T-helper 17 cell (primary cell): ENCODE measurements at places on chromosomes 4 and X.

DNA sequence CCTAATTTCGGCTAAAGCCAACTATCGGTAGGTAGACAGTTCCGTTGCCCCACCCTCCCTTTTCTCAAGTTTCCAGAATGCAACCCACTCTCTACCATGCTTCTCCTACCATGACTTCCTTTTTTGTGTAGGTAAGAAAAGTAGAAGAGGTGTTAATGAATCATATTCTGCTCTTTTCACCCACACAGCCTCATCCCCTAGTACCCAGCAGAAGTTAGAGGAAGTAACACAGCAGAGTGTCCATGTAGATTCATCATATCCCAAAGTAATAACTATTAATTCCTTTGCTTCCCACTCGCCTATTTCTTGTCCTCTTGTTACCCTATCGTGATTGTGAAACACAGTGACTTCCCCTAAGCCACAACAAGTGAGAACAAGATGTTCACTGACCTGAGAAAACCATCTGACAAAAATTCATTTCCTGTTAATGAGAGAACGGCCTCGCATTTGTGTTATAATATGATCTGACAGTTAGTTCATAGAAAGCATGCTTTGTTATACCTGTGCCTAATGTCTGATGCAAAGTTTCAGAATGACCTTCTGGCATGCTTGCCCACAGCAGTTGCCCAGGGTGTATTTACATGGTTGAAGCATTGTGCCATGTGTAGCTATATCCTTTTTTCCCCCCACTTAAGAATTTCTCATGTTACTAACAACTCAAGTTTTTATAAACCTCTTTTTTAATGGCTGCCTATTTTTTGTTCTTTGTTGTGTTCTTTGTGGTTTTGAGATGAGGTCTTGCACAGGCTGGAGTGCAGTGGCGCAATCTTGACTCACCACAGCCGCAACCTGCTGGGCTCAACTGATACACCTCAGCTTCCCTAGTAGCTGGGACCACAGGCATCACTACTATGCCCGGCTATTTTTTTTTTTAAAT, 185.6 kb downstream of the RAP1GDS1 start:
- peak; percentile 33 for DNase-seq

- no peak for DNase-seq
Observed at GRCh38 chrX:42759881-42760280, 18.1 kb downstream of the PPP1R2C start.

- no peak for DNase-seq
Observed at GRCh38 chr4:89152972-89153371, 41.6 kb downstream of the TIGD2 start.

GRCh38 chr4:112521123-112522023, 5.4 kb upstream of the NEUROG2 start:
- DNase-seq = no peak

DNA sequence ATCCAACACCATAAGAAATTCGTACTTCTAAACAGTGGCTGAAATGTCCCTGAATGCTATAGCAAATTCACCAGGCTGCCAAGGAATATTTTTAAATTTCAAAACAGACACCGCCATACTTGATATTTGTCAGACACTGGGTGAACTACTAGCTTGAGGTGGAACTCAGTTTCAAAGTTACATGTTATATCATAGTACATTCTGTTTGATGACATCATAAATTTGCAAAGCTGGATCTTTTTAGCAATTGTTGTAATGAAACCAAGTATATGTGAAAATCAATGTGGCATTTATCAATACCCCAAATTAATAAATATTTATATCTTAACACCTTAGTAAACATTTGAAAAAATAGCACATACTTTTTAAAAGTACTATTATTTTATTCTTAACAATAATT, 14.2 kb downstream of the ART3 start:
- no peak for DNase-seq

GRCh38 chr4:59380841-59381366, 1819.2 kb upstream of the ADGRL3 start:
- DNase-seq = no peak

DNA sequence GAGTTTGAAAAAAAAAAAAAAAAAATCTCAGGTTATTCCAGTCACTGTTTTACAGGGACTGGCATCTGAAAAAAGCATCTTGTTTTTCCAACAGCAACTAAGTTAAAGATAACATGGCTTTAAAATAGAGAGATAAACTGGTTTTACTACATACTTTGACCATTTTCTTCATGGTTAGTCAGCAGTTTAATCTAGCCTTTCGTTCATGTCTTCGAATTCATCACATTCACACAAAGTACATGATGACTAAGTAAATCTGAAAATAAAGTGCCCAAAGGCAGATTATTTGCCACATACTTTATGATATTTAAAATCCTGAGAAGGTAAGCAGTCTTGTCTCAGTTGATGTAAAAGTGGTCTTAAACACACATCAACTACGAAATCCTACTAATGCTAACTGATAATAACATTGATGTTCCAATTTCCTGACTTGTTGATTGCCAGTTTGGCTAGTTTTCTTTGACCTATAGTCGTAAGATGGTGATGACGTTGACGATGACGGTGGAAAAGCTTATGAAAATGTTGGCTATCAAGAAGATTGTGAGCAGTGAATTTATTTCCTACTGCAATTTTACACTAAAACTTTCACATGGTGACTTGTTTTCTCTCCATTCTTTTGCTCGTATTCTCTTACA, 540.5 kb upstream of the BOD1L1 start:
- no peak for DNase-seq

- DNase-seq = no peak
Observed at GRCh38 chr4:82792912-82793649, 5.5 kb downstream of the SCD5 start.

- no peak for DNase-seq
Observed at GRCh38 chrX:109626637-109627036, 1.7 kb upstream of the KCNE5 start.

GRCh38 chr4:139175646-139176301, 1.2 kb downstream of the ELF2 start:
- DNase-seq = peak; percentile 7

- no peak for DNase-seq
Observed at GRCh38 chrX:49139713-49140112, 16.2 kb upstream of the GPKOW start.

- DNase-seq = no peak
Observed at GRCh38 chr4:177595386-177595785, 153.1 kb upstream of the AGA start.

DNA sequence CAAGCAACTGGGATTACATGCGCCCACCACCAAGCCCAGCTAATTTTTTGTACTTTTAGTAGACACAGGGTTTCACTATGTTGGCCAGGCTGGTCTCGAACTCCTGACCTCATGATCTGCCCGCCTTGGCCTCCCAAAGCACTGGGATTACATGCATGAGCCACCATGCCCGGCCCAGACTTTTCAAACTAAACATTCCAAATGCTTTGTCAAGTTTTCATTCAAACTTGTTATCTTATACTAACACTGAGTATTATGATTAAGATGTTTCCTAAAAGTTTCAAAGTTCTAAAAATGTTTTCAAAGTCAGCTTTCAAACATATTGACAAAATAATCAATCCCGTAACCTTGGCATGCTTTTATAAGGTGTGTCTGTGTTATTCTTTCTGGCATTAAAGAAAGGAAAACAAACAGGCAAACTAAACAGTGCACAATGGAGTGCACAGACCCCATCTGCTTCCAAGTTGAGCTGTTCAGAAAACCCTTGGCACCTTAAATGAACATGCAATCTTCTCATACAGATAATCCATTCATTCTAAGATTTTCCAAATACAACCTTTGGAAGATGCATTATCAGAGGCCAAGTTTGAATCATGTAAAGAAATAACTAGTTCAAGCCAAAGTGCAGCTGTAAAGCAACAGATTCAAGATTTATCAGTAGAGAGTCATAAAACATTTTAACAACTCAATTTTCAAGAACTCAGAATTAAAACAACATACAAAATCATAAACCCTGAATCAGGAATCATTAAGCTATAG, 49.1 kb downstream of the ABCG2 start:
- no peak for DNase-seq
